ENCODE measurements at places on chromosomes 11 and 22. TPM values are rescaled to one million over a fixed set of nuclear protein-coding genes. Genes with fewer than 3 reads are reported as not detected.
A peak's percentile ranks its signal among the peaks of the same experiment; 100 is the strongest.

DNA sequence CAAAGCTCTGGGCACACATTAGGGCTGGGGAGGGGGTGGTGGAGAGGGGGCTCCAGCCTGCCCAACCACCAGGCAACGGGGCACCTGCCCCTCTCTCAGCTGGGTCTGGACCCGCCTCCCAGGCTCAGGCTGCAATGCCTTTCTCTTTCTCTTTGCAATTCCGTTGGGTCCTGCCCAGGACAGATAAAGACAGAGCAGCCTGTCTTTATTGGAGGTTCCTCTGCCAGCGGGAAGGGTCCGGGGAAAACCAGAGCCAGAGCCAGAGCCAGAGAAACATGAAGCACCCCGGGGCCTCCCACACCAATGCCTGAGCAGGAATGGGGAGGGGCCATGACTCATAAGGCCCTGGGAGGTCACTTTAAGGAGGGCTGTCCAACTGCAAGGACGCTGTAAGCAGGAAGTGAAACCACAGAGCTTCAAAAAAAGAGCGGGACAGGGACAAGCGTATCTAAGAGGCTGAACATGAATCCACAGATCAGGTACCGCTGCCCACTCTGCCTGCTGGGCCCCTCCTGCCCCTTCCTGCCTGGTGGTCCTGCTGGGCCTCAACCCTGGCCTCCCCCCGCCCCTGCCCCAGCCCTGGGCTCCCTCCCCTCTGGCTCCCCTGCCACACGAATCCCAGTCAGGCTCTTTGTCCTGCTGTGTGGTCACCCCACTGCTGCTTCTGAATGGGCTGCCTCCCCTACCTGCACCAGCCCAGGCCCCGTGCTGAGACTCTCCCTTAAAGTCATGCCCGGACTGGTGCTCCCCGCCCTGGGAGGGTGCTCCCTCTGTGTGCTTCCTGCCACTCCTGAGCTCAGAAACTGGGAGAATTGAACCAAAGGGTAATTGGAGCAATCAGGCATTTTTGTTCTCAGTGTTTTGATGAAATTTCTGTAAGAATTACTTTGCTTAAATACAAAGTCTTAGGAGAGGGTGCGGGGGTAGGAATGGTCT lies at the start of gene APOBEC3B:
Gene APOBEC3B (plus strand): TSS at position 356 of the 936 bp plus-strand sequence. CDS start 107 bp downstream, at position 463.
- peak; percentile 89 for DNase-seq

DNA sequence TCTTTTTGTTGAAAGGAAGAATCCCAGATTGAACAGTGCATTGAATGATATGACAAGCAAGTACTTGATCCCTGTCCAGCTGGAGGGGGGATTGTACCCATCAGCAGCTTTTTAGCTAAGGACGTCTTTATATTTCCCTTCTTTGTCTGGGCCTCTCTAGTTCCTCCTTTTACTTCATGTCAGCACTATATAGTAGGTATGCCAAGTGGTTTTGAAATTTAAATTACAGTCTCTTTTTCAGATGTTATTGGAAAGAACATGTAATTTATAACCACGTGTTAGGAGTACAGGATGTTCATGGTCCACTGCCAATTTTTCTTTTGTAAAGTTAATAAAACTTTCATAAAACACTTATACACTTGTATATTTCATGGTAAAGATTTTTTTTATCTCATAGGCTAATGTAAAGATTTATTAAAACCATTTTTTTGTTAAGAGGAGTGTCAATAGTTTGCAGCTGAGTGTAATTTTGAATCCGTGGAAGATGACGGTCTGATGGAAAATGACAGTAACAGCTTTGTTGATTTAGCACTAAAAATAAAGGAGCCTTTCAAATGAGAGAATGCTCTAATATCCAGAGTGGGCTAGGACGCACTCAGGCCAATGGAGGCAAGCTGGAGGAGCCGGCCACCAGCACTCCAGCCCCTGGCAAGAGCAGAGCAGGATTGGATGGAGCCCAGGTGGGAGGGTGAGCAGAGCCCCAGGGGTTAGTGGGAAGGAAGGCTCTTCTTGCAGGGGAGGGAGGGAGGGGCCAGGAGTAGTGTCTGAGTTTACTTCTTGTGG lies 488.3 kb downstream of the INSC start:
- peak; percentile 9 for DNase-seq

DNA sequence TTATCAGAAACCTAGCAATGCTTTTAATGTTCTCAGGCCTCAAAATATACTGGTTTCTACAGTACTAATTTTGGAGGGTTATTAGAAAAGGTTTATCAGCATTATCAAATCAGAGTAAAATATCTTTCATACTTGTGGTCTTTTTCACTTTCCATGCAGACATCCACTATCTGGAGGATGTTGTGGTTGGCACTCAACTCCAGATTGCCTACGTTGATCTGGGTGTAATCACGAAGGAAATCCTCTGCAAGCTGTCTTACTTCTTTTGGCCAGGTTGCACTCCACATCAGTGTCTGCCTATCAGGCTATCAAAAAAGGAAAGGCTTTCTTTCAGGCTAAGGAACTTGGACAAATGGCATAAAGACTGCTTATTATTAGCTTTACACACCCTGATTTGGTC lies 11.6 kb downstream of the DDX17 start:
- no peak for DNase-seq

GRCh38 chr11:35305670-35306382 lies 113.5 kb downstream of the SLC1A2 start:
- peak; percentile 63 for DNase-seq

Gene C1QTNF6
- 0.81 TPM for total RNA-seq

Gene LRP5
- 44.2 TPM for total RNA-seq

Data from K562 (cell line).